DND-41 (cell line): ENCODE measurements at places on chromosomes 1 and 21.

DNA sequence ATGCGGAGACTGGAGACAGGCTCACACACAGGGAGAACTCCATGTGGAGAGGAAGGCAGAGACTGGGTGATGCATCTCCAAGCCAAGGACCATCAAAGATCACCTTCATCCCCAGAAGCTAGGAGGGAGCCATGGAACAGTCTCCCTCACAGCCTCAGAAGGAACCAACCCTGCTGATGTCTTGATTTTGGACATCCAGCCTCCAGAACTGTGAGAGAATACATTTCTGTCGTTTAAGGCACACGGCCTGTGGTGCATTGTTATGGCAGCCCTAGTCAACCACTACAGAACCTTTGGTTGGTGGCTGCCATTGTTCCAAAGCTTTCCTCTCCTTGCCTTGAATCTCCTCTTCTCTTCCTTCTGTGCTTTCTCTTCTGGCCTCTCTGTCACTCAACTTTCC is 64.0 kb downstream of the BACH1 start:
- DNase-seq = no peak

GRCh38 chr1:155175927-155176371 is 2.3 kb downstream of the TRIM46 start:
- DNase-seq = peak; percentile 37

GRCh38 chr21:43203591-43203990 is 34.8 kb downstream of the CRYAA start:
- DNase-seq = no peak

DNA sequence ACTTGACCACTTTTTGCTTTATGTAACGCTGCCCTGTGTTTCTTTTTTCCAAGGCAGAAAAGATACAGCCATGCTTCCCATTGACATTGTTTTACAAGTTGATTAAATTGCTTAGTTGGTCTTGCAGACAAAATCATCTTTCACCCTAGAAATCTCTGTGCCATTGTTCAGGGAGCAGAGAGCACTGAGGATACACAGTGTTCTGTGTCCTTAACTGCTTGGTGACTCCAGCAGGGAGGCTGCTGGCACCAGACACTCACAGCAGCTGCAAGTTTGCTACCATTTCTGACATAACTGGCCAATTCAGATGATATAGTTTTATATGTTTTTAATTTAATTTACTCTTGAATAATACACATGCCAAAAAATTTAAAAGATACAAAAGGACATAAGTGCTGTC is 118.7 kb downstream of the RGS2 start:
- DNase-seq = no peak

GRCh38 chr1:38134294-38134755 is 87.7 kb upstream of the POU3F1 start:
- DNase-seq = no peak

- no peak for DNase-seq
These were observed 299 bp downstream of the DIP2A start for GRCh38 chr21:46459024-46459355.

- DNase-seq = no peak
These were observed 516.6 kb downstream of the SMYD3 start for GRCh38 chr1:245990315-245991022.

GRCh38 chr1:235011064-235011598 is 117.5 kb downstream of the TOMM20 start:
- DNase-seq = peak; percentile 45
